ENCODE measurements at places on chromosomes 5 and 9.

GRCh38 chr5:155676967-155677366, 650.0 kb upstream of the SGCD start:
- no peak for DNase-seq

- no peak for DNase-seq
These were observed 155.6 kb upstream of the PANK3 start for GRCh38 chr5:168734620-168735300.

DNA sequence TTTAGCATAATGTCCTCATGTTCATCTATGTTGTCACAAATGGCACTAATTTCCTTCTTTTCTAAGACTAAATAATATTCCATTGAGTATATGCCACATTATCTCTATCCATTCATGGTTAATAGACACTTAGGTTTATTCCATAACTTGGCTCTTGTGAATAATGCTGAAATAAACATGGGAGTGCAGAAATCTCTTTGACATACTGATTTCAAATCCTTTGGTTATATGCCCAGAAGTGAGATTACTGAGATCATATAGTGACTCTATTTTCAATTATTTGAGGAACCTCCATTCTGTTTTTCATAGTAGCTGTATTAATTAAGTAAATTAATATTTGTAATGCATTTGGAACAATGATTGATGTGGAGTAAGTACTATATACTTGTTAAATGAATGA, 13.0 kb downstream of the SMIM3 start:
- DNase-seq: no peak

DNA sequence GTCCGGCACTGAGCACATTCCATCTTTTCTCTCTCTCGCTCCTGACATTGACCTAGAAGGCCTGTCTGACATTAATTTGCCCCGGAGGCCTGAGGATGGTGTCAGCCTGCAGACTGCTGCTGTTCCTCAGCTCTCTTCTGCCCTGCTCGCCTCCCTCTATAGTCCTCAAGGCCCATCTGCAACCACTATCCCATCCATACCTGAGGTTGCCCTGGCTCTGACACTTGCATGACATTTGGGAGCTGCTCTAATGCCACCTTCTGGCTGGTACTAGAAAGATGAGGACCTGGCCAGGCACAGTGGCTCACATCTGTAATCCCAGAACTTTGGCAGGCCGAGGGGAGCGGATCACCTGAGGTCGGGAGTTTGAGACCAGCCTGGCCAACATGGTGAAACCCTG, 38.6 kb upstream of the GGTA1 start:
- DNase-seq: no peak

- no peak for DNase-seq
These were observed 79.5 kb upstream of the TRIO start for GRCh38 chr5:14063691-14064090.

DNA sequence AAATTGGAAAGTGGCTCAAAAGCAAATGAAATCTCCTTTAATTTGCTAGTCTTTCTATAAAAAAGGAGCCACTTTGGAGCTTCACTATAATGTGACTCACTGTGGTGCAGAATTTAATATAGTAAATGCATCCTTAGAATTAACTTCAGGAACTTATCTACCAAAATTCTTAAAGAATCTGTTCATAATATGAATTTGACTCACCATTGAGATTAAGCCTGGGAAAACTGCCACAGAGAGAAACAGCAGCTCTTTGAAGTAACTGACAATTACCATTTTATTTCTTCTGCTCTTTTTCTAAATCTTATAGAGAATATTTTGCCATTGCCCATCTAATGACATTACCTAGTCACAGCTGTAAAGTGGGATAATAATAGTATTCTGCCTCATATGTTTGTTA, 211.9 kb upstream of the CDH6 start:
- DNase-seq: no peak

GRCh38 chr9:14131356-14132088, 182.4 kb downstream of the NFIB start:
- no peak for DNase-seq

DNA sequence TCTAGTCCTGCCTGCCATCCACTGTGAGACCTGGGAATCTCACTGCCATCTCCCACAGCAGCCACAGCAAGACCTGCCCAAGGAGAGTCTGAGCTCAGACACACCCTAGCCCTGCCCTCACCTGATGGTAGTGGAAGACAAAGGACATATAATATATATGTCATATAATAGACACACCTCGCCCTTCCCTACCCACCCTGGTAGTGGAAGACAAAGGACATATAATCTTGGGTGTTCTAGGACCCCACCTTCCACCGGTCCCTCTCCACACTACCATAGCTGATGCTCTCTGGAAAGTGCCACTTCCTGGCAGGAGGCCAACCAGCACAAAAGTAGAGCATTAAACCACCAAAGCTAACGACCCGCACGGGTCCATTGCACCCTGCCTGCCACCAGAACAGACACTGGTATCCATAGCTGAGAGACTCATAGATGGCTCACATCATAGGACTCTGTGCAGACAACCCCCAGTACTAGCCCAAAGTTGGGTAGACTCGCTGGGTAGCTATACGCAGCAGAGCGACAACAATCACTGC, 545.6 kb downstream of the CAAP1 start:
- DNase-seq: no peak

GRCh38 chr5:133460172-133460758, 152.1 kb downstream of the FSTL4 start:
- DNase-seq: no peak

DNA sequence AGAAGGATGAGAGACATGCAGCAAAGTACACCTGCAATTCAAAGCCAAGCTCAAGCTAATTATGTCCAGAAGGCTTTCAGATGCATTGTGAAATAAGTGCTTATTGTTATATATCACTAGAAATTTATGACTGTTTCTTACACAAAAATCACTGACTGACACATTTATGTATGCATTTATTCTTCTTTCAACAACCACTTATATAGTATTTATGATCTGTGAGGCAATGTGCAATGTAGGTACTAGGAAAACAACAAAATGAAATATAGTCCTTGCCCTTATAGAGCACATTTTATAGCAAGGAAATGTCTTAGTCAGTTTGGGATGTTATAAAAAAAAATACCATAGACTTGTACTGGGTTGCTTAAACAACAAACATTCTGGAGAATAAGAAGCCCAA, 167.6 kb downstream of the YIPF5 start:
- no peak for DNase-seq
